Parietal lobe (tissue), 2 donors: ENCODE measurements at places on chromosomes 7 and 10. TPM values are rescaled to one million over a fixed set of nuclear protein-coding genes. Genes with fewer than 3 reads are reported as not detected.

The WASHC2C gene
- 38.5 TPM for total RNA-seq

The SAMD9L gene
- 2.8 TPM for total RNA-seq

The DPP6 gene
- 88.6 TPM for total RNA-seq

The SPDYE8 gene
- not detected for total RNA-seq

The KAZALD1 gene
- 0.94 TPM for total RNA-seq

The WBP1L gene
- total RNA-seq, result 21.3 TPM

The TAS2R41 gene
- total RNA-seq, result not detected
